Retinal pigment epithelial cell (primary cell): ENCODE measurements at places on chromosomes 3 and 15.
A peak's percentile ranks its signal among the peaks of the same experiment; 100 is the strongest.

GRCh38 chr15:27696530-27696929 lies 402.6 kb downstream of the OCA2 start:
- DNase-seq = no peak

GRCh38 chr3:152071924-152072323 lies 196.8 kb upstream of the MBNL1 start:
- peak; percentile 6 for DNase-seq

- DNase-seq = no peak
Measured at GRCh38 chr3:130488288-130488687, 28.7 kb upstream of the COL6A6 start.

DNA sequence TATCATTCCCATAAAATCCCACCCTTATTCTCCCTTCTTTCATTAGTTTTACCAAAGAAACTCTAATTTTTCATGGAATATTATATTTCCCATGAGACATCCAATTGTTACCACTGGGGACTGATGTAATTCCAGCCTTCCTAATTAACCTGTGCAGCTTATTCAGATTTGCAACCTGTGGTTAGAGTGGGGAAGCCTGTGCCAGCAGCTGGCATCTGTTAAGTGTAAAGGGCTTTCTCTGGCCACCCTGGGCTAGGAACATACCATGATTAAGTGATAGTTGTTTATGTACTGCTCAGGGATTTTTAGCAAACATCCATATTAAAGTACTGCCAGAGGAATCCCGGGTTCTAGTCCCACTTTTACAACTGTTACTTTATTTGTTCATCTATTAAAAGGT lies 78.2 kb downstream of the TPRG1 start:
- DNase-seq = peak; percentile 55

- no peak for DNase-seq
Measured at GRCh38 chr3:97389936-97390335, 374.6 kb upstream of the ARL6 start.

DNA sequence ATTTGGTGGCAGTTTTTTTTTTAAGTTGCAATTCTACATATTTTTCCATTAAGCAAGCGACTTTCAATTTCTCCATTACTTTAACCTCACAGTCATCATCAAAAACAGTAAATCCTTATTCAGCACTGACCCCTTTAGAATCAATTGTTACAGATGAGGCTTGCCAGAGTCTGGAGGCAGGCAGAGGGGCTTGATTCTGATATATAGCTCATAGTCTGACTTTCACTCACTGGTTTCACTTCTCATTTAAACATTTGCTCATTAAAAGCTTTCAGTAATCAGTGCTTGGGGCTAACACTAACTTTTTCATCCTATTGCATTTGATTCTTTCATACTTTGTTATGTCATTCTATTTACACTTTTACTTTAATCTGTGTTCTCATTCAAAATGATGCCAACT lies 88.4 kb downstream of the PYDC2 start:
- no peak for DNase-seq

DNA sequence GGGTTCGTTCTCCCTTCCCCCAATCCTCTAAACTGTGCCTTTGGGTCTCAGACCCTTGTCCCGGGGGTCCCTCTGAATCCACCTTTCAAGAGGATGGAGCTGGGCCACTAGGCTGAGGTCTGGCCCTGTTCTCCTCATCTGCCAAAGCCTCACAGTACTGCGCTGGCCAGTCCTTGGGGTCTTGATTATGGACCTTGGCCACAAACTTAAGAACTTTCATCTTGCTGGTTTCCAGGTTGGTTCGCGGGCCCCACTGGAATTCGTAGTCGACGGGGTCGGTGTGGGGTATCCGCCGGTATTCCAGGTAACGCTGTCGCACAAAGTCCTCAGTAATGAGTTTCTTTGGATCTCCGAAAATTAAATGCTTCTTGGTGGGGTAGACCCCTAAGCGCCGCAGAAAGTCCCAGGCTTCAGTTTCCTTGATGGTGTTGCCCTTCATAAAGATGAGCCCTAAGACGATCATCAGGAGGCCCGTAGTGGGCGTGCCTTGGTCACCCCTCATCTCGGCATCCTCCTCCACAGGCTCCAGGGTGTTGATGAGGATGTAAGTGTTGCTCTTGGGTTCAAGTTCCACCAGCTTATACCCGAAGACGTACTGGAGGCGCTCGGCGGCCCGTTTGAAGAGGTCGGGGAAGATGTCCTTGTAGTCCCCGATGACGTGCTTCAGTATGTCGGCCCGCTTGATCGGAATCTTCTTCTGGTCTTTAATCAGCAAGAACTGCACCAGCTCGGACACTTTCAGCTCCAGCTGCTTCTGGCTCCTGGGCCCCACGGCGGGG lies 727 bp downstream of the NSMCE3 start:
- no peak for DNase-seq

GRCh38 chr15:63231706-63232105 lies 42.3 kb downstream of the RAB8B start:
- no peak for DNase-seq

DNA sequence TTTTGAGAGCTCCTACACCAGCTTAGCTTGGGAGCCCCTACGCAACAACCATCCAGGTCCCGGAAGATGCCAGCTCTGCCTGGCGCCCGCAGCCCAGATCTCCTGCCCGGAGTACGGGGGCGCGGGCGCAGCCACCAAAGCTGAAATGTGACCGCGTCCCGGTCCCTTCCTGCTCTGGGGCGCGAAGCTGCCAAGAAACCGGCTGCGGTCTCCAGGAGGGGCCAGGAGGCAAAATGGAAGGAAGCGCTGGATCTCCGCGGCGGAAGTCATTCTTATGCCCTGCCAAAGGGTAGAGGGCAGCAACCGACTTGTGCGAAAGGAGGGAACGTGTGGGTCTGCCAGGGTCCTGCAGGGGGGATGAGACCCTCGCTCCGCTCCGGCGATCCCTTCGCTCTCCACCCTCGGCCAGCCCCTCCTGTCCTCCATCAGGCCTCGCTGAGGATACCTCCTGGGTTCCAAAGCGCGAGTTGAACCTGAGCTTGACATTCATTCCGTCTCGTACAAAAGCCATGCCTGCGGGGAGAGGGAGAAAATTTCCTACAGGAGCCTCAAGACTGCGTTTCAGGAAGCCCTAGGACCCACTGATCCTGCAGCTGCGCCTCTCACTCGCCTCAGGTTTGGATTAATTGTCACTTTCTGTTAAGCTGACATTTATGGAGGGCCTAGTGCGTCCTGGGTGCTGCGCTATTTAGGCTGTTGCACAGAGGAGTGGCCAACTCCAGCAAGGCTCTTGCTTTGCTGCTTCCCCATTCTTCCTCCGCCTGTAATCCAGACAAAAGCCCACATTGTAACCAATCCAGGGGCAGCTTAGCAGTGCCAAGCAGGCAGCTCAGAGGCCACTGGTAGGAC lies 98.3 kb upstream of the VGLL3 start:
- peak; percentile 75 for DNase-seq

- no peak for DNase-seq
Measured at GRCh38 chr15:42710662-42711061, 26.3 kb downstream of the CDAN1 start.

- no peak for DNase-seq
Measured at GRCh38 chr3:145144361-145144760, 1016.6 kb downstream of the PLOD2 start.

GRCh38 chr3:128179484-128179819 lies 26.2 kb downstream of the EEFSEC start:
- no peak for DNase-seq

GRCh38 chr3:120177151-120177550 lies 82.9 kb upstream of the GSK3B start:
- DNase-seq = no peak

DNA sequence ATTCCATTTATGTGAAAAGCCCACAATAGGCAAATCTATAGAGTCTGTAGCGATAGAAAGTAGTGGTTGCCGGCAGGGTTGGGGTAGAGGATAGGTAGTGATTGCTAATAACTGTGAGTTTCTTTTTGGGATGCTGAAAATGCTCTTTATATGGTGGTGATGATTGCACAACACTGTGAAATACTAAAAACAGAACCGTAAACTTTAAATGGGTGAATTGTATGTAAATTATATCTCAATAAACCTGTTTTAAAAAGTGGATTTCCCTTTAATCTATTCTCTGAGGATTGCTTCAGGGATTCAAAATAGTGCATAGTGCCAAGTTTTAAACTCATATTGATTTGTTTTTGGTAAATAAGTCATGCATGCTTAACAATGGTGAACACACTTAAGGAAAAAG lies 140.2 kb downstream of the LPP start:
- DNase-seq = no peak

- DNase-seq = no peak
Measured at GRCh38 chr3:61381745-61382392, 130.6 kb upstream of the FHIT start.
